ENCODE measurements at places on chromosomes 16 and 17.

DNA sequence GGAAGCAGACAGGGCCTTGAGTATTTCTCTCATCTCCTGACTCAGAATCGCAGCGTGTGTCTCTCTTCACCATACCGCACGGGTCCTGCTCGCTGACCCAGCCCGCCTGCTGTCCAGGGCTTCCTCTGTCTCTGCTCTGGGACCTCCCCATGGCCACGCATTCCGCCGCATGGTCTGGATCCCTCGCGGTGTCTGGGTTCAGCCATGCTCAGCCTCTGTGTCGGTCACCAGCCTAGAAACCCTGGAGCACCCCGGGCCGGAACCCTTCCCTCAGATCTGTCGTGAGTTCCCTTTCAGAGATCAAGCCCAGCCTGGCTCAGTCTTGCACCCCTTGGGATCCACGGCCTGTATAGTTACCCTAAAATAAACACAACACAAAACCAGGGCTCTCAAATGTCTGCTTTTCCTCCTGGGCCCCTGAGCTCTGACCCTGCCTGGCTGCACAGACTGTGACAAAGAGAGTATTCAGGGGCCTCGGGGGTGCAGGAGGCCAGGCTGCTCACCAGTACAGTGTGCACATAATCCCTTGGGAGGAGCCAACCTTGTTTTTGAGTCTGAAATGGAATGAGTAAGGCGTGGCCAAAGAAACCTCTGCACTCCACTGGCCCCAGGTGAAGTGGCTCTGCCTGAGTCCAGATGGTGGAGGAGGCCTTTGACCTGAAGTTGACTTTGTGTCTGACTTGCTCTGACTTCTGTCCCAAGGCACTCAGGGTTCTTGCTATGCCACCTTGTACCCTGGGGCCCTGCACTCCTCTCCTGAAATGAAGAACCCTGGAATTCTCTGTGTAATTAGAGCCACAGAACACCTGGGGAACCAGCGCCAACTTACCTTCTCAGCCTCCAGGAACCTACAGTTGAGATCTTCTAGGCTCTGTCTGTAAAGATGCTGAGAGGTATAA is 5.8 kb upstream of the SPIRE2 start:
- DNase-seq, result no peak

DNA sequence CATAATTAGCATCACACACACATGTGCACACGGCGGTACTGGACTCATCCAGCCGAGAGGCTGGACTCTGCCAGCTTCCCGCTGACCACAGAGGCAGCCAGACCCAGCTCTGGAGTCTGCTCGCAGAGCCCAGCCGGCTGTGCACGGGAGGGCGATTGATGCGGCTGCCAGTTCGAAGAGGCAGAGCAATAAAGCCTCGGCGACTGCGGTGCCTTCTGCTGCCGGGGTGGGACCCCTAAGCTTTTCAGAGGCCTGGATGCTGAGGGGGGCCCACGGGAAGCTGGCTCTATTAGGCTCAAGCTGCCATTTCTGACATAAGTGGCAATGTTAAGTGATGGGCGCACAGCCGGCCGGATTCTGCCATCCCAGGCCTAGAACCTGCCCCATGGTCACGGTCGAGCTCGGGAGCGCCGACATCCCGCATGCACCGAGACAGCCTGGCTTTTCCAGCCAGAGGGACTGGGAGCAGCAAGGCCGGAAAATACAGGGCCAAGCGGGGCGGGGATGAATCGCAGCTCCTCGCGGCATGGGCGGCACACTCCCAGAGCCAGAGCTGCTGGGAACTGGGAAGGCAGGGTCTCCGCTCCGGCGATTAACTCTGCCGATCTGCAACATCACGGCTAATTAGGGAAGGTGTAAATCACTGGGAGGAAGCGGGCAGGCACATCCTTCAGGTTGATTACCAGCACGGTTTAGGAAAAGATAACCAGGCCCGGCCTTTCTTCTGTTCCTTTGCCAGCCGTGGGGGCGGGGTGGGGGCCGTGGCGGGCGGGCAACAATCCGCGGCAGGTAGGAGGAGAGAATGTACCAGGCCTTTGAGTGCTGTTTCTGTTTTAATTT is 57.7 kb downstream of the TBC1D16 start:
- no peak for DNase-seq

DNA sequence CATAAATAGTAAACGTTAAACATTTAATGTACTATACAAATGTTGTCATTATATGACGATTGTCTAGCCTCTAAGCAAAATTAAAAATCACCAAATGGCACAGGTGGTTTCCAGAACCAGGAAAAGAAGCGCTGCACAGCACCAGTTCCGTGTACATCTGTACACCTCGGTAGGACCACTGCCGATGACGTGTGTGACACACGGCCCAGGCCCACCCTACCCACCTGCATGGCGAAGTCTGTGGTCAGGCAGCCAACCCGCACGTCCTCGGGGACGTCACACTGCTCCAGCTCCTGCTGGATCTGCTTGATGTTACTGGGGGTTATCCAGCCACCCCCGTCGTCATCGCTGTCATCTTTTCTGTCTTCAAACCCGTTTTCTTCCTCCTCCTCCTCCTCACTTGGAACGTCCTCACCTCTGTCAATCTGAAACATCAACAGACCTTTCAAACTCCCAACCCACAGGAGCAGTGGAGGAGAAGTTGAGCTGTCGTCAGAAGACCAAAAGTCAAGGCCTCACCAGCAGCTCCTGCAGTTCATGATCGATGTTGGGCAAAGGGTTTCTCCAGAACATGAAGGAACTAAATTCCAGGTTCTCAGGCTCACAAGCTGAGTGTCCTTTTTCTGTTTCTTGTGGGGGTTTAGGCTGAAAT is 5.9 kb downstream of the NOB1 start:
- no peak for DNase-seq

DNA sequence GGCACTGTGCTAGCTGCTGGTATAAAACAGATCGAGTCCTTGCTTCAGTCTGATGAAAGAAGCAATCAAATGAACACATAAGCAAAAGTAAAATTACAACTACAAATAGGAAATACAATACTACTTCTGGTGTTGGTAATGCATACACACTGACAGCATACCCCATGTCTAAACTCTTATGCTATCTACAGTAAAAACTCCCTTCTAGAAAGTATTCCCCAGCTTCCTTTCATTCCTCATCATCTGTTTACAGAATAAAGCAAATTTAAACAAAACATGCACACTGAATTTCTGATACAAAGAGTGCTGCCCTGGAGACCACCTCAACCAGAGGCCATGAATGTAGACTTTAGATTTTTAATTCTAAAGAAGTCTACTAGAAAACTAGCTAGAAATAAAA is 109.6 kb downstream of the SSH2 start:
- DNase-seq, result no peak

DNA sequence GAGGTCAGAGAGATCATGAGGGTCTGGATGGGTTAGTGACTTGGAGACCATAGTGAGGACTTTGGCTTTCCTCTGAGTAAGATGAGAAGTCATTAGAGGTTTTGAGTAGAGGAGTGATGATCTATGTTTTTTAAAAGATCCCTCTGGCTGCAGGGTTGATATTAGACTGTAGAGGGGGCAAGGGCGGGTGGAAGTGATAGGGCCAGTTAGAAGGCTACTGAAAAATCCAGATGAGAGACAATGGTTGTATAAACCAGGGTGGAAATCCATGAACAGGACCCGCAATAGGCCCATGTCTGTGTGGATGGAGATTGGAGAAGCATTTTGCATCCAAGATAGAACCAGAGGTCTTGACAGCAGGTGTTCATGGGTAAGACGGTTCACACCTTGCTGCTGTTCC is 9.8 kb downstream of the ITGAL start:
- no peak for DNase-seq

- peak; percentile 75 for DNase-seq
These were observed 30.3 kb downstream of the PIK3R5 start for GRCh38 chr17:8935191-8935590.

- peak; percentile 24 for DNase-seq
These were observed 7.3 kb upstream of the TRPV2 start for GRCh38 chr17:16407911-16408588.

- no peak for DNase-seq
These were observed 111.0 kb downstream of the NPIPB5 start for GRCh38 chr16:22621586-22622155.

DNA sequence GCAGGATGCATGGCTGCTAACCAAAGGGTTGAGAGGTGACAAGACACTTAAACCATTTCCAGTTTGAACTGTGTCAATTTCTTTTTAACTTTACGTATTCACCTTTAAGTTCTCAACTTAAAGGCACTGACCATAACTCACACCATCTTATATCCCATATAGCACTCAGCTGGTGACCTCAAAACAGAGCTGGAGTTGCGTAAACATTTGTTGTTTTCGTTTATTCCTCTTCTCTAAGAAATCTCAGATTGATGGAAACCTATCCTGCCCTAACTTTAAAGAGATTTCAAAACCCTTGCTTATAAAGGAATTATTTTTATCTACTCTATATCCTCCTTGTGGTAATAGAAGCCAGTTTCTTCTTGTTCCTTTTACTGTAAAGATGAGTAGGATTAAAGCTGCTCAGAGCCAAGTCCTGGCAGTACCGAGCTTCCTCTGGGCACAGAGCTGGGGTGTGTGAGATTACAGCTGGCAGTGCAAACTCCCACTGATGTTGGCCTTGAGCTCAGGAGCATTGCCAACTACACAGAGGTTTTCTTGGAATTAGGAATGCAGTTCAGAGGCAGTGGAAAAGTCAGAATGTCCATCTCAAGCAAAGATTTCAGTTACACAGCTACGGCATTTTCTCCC is 1.3 kb downstream of the KCTD2 start:
- DNase-seq, result no peak

GRCh38 chr17:17581509-17581908 is 10.0 kb downstream of the PEMT start:
- no peak for DNase-seq

DNA sequence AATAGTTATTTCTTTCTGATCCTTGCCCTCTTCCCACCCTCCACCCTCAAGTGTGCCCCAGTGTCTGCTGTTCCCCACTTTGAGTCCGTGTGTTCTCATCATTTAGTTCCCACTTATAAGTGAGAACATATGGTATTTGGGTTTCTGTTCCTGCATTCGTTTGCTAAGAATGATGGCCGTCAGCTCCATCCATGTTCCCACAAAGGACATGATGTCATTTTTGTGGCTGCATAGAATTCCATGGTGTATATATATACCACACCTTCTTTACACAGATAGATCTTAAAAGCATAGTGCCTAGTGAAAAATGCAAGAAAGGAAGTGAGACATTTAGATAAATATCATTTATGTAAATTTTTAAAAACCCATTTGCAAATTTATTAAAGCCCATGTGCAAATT is 33.1 kb downstream of the HS3ST2 start:
- DNase-seq, result no peak

GRCh38 chr16:77406680-77407079 is 28.2 kb downstream of the ADAMTS18 start:
- DNase-seq, result no peak

DNA sequence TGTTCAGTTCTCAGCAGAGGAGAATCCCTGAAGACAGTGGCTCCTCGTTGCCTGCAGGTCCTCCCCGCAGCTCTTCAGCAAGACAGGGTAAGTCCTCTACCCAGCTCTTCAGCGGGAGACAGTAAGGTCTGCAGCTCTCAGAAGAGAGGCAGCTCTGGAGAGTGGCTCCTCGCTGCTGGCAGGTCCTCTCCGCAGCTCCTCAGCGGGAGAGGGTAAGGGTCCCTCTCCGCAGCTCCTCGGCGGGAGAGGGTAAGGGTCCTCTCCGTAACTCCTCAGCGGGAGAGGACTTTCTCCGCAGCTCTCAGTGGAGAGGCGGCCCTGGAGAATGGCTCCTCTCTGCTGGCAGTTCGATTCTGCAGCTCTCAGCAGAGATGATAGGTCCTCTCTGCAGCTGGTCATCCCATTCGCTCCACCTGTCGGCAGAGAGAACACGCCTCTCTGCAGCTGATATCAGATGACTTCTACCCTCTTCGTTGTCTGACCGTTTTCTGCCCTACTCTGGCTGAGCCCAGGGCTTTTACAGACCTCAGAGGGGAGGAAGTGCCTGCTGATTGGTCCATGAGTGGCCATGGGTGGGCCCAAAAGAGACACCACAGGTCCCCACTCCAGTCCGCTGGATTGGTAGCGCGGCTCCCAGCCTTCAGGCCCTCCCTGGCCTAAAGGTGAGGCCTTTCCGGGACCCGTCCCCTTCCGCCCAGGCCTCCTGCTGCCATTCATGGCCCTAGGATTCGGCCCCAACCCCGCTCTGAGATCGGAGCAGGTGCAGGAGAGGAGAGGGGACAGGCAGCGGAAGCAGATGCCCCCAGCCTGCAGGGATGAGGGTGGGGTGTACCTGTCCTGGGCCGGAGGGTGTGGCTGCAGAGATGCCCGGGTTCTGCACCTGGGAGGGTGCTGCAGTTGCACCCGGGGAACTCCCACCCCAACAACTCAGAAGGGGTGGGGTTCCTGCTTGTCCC is 11.9 kb upstream of the SHCBP1 start:
- no peak for DNase-seq

DNA sequence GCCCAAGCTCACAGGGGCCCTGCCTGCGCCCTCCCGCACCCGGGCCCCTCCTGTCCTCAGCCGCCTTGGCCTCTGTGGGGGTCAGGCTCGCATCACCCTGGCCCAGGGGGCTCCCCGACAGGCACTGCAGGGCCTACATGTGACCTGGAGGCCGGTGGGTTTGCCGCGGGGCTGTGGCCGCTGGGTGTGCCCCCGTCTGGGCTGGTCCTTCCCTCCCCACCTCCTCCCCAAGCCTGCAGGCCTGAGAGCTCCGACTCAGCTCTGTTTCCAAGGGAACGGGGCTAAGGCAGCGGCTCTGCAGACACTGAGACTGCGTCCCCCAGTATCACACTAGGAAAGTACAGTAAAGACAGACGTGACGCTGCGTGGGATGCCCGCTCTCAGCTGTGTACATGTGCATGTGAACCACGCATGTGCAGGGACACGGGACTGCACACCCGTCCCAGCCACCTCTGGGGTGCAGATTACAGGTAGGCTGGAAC is 16.5 kb upstream of the WDR45B start:
- no peak for DNase-seq

DNA sequence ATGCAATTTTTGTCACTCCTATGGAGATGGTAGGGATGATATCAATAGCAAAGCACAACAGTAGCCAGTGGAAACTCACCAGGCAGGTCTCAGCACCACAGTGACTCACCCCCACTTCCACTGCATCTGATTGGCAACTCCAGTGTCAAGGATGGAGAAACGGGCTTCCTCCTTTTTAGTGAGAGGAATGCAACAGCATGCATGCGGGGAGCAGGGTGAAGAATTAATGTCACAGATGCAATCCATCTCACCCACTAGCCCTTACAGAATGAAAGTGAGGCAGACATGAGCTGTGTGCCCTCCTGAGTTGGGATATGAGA is 467.0 kb upstream of the C16orf82 start:
- peak; percentile 11 for DNase-seq

GRCh38 chr16:70730031-70730430 is 44.2 kb upstream of the MTSS2 start:
- no peak for DNase-seq

- no peak for DNase-seq
These were observed 180.7 kb upstream of the ZFHX3 start for GRCh38 chr16:73228649-73229048.

All from activated naive CD8-positive, alpha-beta T cell treated with anti-CD3 and anti-CD28 coated beads for 36 hours (primary cell).